Left renal cortex interstitium (tissue), 4 donors: ENCODE measurements at places on chromosomes 2 and 18.

GRCh38 chr2:200962811-200963123, 693 bp downstream of the ORC2 start:
- DNase-seq: no peak

GRCh38 chr2:42935692-42936671, 143.6 kb upstream of the HAAO start:
- DNase-seq: no peak

DNA sequence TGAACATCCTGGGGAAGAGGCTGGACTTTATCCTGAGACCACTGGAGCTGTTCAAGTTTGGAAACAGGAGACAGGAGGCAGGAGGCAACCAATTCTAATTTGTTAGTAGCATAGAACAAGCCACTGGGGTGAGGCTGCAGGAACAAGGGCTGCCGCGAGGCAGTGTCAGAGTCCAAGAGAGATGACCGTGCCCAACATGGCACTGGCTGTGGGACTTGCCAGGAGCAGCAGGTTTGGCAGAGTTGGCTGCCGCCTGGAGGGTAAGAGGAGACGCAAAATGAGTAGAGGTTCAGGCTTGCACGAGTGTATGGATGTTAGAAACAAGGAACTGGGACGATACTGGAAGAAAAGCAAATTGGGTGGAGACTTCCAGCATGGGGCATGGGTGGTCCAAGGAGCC, 168.5 kb downstream of the TPGS2 start:
- no peak for DNase-seq

- no peak for DNase-seq
These were observed 1757.3 kb upstream of the PIK3C3 start for GRCh38 chr18:40197711-40198110.

GRCh38 chr18:4536447-4536846, 81.3 kb upstream of the DLGAP1 start:
- DNase-seq: no peak

DNA sequence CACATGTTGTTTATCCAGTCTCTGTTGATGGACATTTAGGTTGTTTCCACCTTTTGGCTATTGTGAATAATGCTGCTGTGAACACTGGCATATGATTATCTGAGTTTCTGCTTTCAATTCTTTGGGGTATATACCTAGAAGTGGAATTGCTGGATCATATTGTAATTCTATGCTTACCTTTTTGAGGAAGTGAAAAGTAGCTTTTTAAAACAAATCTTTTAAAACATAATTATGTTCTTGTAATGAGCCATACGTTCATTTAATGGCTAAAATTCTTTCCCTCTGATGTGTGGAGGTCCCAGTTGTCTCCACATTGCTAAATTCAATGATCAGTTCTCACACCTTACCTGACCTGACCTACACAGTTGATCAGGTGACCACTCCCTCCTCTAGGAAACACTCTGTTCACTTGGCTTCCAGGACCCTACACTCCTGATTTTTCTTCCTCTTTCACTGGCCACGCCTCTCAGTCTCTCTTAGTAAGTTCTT, 27.8 kb upstream of the SERTAD2 start:
- DNase-seq: no peak
